ENCODE measurements at places on chromosomes 2 and 18.
A peak's percentile ranks its signal among the peaks of the same experiment; 100 is the strongest.

- no peak for DNase-seq
Measured at GRCh38 chr18:468955-469790, 31.3 kb downstream of the COLEC12 start.

DNA sequence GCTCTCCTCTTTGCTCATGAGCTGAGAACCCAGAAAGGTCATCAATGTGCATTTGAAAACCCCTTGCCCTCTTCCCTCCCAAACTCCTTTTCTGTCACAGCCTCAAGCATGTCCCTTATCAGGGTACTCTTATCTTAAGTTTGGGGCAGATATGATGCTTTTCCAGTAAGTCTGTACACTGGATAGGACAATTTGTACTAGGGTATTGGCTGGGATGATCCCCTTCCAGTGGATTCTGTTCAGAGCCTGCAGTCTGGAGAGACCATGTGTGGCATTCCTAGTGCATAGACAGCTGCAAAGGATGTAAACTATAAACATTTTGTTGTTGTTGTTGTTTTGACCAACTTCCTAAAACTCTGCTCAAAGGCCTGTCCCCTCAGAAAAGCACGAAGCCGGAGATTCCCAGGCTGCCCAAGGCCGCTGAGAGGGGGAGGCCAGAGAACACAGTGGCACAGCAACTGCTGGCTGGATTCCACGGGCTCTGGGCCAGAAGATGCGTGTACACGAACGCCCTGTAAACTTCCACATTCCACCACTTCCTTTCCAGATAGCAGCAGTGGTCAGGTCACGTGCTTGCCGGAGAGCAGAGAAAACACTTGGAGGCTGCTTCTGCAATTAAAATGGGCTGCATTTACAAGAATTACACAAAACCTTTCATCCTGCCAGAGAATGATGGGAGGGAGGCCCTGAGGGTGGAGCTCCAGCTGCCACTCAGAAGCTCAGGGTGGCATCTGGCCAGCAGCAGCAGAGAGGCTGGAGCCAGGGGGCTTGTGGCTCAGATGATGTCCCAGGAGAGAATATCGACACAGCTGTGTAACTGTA is 42.1 kb downstream of the BMP10 start:
- DNase-seq, result peak; percentile 21

GRCh38 chr2:174713686-174714085 is 50.6 kb downstream of the CHRNA1 start:
- no peak for DNase-seq

DNA sequence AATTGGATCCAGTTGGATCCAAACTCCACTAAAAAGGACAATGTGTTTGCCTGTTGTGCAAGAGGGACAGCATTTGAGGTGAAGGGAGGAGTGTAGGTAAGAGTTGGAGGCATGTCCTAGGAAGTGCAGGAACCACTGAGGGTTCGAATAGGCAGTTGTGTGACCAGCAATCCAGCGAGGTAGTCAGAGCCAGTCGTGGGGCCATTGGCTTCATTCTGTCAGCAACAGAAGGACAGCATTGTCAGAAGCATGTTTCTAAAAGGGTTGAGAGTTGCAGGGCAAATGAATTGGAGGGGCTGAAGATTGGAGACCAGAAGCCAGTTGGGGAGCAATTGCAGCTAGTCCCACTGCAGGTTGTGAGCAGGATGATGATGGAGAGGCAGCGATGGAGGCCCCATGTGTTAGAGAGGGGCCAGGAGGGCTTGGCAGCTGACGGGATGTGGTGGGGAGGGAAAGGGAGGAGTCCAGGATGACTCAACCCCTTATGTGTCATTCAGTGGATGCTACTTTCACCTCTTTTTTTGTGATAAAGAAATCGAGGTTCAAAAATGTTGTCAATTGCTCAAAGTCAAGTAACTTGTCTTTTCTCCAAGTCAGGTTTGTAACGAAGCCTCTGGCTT is 96.7 kb upstream of the SIX3 start:
- no peak for DNase-seq

DNA sequence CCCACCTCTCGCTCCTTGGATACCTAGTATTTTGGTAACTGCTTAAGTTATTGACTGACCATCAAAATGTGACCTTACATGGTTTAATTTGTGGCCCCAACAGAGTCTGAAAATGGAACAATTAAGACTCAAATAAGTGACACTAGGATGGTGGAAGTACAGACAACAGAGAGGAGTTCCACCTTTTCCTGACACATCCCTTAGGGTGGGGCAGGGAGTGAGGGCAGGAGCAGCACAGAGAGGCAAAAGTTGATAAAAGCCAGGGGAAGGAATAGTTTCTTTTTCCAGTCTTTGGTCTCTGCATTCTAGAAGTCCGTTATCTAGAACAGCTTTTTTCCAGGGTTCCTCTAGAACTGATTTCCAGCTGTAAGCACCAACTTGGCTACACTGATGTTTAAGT is 32.2 kb downstream of the FTCDNL1 start:
- no peak for DNase-seq

DNA sequence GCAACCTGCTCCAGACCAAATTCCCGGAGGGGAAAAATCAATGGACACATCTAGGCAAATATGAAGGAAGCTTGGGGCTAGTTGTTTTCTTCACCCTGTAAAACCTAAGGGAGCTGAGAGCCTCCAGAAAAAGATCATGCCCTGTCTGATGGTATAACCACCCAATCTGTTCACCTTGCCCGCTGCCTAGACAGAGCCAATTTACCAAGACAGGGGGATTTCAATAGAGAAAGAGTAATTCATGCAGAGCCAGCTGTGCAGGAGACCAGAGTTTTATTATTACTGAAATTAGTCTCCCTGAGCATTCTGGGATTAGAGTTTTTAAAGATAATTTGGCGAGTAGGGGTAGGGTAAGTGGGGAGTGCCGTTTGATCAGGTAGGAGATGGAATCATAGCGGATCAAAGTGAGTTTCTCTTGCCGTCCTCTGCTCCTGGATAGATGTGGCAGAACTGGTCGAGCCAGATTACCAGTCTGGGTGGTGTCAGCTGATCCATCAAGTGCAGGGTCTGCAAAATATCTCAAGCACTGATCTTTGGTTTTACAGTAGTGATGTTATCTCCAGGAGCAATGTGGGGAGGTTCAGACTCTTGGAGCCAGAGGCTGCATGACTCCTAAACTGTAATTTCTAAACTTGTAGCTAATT is 35.1 kb upstream of the B4GALT6 start:
- no peak for DNase-seq

DNA sequence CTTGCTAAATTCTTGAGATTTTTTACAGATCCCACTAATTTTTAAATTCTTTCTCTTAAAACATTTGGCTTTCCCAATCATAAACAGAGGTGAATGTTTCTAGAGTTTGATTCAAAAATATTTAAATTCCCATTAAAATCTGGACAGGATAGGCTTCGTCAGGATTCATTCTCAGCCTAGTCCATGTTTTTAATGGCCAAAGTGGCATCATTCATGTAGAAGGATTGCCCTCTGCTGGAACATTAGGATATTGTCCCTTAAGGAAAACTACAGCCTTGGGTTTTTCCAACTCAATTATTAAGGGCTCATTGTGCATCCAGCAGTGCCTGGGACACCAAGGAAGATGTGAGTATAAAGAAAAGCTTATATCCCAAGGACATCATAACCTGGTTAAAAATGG is 71.7 kb downstream of the TPGS2 start:
- no peak for DNase-seq

DNA sequence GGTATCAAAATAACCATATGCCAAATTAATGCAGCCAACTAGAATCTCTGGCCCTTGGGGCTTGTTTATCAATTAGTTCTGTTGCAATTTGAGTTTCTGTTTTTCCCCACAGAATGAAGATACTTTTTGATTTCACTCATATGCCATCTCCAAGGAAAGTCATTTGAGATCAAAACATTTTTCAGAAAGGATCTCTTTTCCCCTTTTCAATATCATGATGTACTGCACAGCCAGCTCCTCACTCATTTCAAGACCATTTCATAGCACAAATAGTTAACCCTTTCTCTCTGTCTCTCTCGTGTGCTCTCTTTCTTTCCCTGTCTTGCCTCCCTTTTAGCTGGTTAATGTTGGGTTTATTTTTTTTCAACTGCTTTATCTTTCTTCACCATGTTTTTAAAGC is 387.3 kb downstream of the STK39 start:
- no peak for DNase-seq

- DNase-seq, result no peak
Measured at GRCh38 chr2:236246711-236247246, 17.4 kb downstream of the ASB18 start.

GRCh38 chr2:49129034-49129433 is 25.3 kb downstream of the FSHR start:
- no peak for DNase-seq

DNA sequence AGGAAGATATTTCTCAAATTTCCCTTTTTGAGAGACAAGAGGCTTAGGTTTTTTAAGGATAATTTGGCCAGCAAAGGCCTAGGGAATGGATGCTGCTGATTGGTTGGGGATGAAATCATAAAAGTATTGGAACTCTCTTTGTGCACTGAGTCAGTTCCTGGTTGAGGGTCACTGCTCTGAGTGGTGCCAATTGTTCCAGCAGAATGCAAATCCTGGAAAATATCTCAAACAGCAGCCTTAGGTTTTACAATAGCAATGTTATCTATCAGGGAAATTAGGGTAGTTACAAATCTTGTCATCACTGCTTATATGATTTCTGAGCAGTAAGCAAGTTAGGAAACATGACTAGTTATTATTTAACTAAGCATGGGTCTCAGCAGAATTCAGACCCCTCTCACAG is 96.2 kb downstream of the RAD51AP2 start:
- no peak for DNase-seq

- DNase-seq, result no peak
Measured at GRCh38 chr2:225559072-225559415, 159.5 kb downstream of the NYAP2 start.

GRCh38 chr2:149586063-149586462 is 1.5 kb downstream of the MMADHC start:
- DNase-seq, result no peak

DNA sequence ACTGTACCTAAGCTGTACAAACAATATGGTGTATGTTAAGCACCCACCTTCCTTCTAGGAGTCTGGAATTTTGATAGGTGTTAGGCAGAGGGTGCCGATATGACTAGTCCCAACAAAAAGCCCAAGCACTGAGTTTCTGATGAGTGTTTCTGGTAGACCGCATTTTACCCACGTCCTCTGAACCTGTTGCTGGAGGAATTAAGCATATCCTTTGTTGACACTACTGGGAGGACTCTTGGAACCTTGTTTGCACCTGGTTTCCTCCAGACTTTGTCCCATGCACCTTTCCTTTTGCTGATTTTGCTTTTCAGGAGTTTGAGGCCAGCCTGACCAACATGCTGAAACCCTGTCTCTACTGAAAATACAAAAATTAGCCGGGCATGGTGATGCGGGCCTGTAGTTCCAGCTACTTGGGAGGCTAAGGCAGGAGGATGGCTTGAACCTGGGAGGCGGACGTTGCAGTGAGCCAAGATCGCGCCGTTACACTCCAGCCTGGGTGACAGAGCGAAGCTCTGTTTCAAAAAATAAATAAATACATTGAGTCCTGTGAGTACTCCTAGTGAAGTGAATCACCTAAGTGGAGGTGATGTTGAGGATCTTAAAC is 11.4 kb upstream of the SPAST start:
- no peak for DNase-seq

- DNase-seq, result no peak
Measured at GRCh38 chr2:198440833-198441232, 636.4 kb downstream of the PLCL1 start.

- no peak for DNase-seq
Measured at GRCh38 chr2:45001869-45002385, 7.3 kb downstream of the SIX2 start.

DNA sequence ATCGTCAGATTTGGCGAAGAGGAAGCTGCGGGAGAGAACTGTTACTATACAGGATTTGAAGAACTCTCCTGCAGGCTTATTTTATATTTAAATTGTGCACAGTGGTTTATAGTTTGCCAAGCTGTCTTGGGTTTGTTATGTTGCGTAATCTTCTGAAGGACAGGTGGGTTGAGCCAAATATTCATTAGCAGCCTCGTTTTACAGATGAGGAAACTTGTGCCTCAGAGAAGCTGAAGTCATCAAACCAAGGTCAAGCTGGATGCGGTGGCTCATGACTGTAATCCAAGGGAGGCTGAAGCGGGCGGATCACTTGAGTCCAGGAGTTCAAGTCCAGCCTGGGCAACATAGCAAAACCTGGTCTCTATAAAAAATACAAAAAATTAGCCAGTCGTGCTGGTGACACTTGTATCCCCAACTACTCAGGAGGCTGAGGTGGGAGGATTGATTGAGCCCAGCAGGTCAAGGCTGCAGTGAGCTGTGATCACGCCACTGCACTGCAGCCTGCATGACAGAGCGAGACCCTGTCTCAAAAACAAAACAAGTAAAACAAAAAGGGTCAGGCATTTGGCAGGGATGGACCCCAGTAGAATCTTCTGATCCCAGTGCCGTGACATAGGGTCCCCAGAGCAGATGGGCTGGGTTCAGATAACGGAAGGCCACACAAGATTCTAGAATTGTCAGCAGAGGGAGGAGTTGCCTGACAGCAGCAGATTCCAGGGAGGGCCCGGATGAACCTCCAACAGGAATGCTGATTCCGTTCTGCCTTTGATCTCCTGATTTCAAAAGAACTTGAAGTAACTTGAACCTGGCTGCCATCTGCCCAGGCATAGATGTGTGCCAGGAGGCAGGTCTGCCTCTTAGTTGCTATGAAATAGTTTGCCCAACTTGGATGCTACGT is 50.6 kb downstream of the SH3BP4 start:
- DNase-seq, result no peak

- no peak for DNase-seq
Measured at GRCh38 chr2:240401781-240402551, 33.5 kb upstream of the GPC1 start.

DNA sequence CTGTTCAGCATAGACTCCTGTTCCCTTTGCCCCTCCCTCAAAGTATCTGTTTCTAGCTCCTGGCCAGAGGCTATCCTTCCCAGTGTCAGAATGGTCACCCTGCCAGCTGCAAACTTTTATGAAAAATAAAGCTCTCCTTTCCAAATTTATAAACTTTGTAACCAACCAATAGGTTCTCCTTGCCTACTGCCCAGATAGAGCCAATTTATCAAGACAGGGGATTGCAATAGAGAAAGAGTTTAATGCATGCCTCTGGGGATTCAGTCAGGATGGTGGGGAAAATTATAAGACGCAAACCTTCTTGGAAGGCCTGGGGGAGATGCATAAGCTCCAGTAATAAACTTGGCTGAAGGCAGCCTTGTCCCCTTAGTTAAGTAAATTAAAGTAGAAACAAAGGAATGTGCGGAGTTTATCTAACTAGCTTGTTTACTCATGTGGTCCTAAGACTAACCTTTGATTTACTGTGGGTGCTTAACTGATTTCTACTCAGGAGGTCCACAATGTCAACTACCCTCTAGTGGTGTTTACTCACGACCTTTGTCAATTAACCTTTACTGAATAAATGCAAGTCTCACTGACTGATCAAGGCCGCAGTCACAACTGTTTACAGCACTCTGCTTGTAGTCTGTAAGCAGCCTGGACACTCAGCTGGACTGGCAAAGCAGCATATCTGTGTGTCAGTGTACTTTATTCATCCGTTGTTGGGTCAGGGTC is 42.9 kb upstream of the PDK1 start:
- DNase-seq, result no peak

DNA sequence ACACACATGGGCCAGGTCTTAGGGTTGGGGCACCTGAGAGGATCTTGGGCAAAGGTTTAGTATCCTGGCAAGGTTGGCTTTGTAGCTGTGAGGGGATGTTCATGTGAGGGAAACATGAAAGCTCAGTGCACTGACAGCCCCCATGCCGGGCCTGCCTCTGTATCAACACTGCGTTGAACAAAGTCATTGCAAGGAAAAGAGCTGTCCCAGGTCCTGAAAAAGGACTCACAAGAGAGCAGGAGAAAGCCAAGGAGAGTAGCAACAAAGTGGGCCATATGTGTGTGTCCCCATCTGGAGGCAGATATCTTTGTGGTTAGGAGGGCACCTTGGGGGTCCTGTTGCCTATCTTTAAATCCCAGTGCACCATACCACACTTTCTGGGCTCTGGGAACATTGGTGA is 237.8 kb upstream of the THSD7B start:
- no peak for DNase-seq
